ENCODE measurements at places on chromosomes 4 and X. TPM values are rescaled to one million over a fixed set of nuclear protein-coding genes. Genes with fewer than 3 reads are reported as not detected.

ATP1B4 gene
- total RNA-seq, result not detected

PGRMC1 gene
- total RNA-seq, result 124 TPM

ACE2 gene
- total RNA-seq, result not detected

CHM gene
- 31.5 TPM for total RNA-seq

SLC10A4 gene
- not detected for total RNA-seq

CXCL10 gene
- total RNA-seq, result not detected

HAUS3 gene
- 9.7 TPM for total RNA-seq

CENPI gene
- 4.4 TPM for total RNA-seq

Measured in osteoblast (primary cell).